ENCODE measurements at places on chromosomes 1 and 21.

GRCh38 chr1:204560590-204561150 is 44.5 kb downstream of the MDM4 start:
- DNase-seq = no peak

DNA sequence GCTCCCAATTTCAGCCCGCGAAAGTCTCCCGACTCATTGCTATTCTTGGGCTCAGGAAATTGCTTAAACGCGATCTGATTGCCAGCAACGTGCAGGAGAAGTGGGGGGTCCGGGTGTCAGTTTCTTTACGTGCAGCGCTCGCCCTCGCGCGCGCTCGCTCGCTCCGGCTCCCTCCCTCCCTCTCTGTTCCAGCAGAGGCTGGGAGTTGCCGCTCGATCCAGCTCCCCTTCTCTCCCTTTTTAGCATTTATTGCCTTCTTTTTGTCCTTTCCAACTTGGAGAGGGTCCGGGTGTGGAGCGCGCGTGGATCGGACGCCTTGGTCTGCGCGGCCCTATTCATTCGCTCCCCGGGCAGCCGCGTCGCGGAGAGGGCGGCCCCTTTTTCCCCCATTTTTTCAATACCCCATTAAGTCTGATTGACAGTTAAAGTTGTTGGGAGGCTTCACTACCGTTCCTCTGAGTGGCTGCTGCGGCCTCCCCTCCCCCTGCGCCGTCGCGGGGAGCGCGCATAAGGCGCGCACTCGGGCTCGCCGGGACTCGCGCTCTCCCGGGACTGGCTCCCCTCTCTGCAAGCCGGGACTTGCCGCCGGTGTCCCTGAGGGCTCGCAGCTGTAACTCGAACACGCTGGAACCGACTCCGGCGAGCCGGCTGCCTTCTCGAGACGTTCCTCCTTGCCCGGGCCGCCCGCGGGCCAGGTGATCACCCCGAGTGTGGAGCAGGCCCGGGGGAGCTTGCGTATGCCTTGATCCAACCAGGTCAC is at the start of gene DHRS3:
Gene DHRS3 (minus strand): TSS at position 310 of the 760 bp plus-strand sequence. CDS start 862 bp downstream, outside the sequence.
- peak; percentile 63 for DNase-seq

GRCh38 chr1:9996624-9997582 is at the start of gene RBP7:
TSS of gene RBP7 (plus strand) at chr1:9997228. CDS start at chr1:9997259, 31 bp downstream.
- peak; percentile 3 for DNase-seq

- no peak for DNase-seq
Measured at GRCh38 chr1:18446751-18447150, 34.0 kb upstream of the KLHDC7A start.

DNA sequence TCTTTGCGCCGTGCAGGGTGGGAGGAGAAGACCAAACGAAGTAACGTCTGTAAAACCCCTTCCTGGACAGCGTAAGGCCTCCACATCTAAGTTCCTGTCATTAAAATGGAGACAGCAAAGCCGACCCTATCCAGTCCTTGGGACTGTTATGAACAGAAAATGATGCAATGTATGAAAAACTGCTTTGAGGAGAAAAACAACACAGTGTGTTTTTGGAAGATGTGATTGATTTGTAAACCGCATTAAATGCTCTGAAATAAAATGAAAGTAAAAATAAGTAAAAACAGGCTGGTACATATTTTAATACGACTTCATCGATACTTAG is 827 bp upstream of the URB1 start:
- DNase-seq = no peak

- no peak for DNase-seq
Measured at GRCh38 chr21:39852726-39853500, 14.3 kb upstream of the PCP4 start.

GRCh38 chr1:34858901-34859445 is 576 bp downstream of the SMIM12 start:
- DNase-seq = no peak

DNA sequence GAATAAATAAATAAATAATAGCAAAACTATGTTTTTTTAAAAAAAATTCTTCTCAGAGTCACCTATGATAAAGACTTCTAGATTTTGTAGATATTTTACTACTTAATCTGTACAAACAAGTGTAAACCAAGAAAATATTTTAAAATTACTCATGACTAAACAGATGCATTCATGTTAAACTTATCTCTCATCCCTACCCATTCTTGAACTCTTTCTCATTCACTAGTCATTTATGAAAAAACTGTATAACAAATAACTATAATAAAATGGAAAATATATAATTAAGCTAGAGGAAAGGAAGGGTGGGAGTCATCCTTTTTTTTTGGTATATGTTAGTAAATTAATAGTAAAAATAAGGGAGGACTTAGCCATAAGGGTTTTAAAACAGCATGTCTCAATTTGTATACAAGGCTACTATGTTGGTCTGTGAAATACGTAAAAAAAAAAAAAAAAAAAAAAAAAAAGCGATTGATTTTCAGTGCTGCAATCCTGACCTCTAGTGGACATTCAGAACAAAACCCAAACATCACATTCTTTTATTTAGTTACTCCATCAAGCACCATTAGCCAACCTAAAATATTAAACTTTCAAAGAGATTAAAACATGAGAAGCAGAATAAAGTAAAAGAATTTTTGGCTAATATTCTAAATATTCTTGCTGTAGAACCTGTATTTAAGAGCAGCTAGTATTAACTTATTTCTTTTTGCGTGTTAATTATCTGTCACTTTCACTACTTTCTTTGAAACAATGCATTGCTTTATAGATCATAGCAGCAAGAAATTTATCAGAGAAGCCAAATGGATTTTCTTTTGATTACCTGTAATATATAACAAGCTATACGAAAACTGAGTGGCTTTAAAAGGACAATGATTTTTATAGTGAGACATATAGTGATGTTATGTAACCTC is 255.8 kb upstream of the CACYBP start:
- peak; percentile 30 for DNase-seq

- no peak for DNase-seq
Measured at GRCh38 chr1:171222936-171223335, 25.4 kb upstream of the FMO1 start.

DNA sequence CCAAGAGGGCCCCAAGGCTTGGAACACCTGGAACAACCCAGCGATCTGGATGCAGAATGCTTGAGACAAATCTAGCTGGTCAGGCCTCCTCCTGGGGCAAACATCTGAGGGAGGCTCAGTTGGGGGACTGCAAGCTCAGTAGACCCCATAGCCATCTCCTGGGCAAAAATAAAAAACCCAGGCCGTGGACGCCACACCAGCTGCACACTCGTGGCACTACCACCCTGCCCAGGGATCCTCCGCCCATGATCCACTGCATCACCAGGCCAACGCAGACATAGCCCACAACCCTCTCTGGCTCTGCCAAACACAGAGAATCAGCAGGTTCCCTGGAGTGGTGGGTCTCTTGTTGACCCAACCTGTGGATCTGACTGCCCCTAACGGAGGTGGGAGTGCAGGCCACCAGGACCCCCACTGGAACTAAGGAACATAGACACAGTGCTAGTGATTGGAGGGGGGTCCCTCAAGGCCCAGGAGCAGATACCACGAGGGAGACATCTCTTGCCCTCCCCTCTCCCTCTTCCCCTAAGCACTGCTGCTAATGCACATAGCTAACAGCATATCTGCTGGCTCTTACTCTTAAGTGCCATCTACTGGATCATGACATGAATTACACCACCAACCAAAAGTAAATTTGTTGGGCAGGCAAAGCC is 147.2 kb downstream of the CHD1L start:
- no peak for DNase-seq

- no peak for DNase-seq
Measured at GRCh38 chr21:37886726-37887299, 29.4 kb downstream of the KCNJ6 start.

DNA sequence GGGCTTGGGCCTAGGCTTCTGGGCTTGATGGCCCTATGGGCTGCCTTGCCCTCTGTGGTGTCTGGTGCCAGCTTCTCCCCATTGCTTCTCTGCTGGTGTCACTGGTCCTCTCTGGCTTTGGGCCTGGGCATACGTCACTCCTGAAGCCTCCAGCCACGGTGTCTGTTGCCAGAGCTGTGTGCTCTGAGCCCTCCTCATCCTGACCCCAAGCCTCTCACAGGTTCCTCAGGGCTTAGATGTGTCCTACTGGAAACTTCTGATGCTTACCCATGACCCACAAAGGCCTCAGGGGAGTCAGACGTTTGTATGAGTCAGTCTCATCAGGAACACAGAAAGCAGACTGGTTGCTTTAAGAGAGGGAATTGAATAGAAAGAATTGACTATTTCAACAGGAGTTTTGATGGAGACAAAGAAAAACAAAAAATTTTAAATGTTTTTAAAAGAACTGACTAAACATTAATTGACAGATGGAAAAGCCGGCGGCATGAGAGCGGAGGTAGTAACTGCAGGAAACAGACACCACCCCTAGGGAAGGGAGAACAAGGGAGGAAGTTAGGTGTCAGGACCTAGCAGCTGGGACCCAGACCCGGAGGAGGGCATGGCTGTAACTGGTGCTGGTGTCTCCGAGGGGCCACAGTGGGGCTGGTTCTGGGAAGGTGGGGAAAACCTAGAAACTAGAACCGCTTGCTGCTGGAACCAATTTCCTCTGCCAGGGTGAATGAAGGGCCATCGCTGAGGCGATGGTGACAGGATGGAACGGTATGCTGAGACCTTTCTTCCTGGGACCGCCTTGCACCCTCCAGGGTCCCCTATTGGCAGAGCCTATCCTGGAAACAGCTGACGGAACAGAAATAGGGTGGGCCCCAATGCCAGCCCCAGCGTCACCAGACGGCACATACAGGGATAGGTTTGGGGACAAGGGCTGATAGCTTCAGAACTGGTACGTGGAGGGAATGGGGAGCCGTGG is 40.0 kb upstream of the CITED4 start:
- no peak for DNase-seq
